Activated T-cell treated with anti-CD3 and anti-CD28 coated beads for 48 hours (primary cell): ENCODE measurements at places on chromosomes 13 and 19.
A peak's percentile ranks its signal among the peaks of the same experiment; 100 is the strongest.

- DNase-seq: no peak
Measured at GRCh38 chr19:46974181-46974580, 45.5 kb upstream of the NPAS1 start.

DNA sequence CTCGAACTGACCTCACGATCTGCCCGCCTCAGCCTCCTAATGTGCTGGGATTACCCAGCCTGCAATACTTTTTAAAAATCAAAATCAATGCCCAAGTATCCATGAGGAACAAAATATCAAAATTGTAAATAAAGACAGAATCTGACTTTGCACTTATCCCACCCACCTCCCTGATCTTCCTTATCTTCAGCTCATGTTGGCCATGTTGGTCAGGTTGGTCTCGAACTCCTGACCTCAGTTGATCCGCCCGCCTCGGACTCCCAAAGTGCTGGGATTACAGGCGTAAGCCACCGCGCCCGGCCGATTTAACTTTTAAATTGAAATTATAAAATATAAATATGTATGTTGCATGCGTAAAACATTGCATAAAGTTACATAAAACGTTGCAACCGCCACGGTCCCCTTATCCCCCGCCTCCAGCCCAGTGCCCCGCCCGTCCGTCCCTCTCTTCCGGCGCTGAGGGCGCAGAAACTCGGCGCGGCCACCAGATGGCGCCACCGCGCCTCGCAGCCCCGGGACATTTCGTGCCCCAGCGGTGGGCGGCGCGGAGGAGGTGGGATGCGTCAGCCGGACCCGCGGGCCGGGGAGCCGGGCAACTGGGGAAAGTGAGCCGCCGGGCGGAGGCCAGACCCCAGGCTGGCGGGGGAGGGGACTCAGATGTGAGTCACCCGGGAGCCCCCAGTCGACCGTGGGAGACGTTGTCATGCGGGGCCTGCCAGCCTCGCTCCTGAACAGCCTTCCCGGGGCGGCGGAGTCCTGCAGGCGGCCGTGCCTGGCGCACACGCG lies 1.5 kb upstream of the GADD45B start:
- peak; percentile 92 for DNase-seq

DNA sequence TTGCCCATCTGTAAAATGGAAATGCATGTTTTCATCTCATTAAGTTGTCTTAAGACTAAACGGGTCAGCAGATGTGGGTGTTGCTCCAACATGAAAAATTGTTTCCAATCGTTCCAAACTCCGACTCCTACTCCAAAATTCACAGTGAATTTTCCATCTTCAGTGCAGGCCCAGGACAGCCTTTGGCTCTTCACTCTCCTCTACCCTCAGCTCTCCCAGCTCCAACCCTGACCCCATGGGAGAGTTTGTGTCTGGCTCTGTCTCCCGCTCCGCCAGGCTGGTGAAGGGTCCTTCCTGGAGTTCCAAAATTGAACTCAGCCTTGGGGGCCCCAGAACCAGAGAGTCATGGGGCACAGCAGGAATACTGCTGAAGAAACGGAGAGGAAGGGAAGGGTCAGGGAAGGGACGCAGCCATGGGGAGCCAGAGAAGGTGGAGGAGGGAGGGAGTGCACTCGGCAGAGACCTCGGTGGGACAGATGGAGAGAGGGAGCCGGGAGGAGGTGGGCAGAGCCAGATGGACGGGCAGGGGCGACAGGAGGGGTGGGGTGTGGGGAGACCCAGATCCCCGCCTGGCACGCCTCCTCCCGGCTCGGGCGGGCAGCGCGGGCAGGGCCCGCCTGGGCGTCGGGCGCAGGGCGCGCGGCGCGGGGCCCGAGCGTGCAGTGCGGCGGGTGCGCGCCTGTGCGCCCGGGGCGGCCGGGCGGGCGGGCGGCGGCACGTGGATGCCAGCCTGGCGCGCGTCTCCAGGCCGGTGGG lies 45.6 kb downstream of the CELF5 start:
- no peak for DNase-seq

GRCh38 chr19:48833977-48834376 lies 2.3 kb downstream of the HSD17B14 start:
- no peak for DNase-seq

- no peak for DNase-seq
Measured at GRCh38 chr13:112674412-112675365, 15.1 kb upstream of the ATP11A start.

DNA sequence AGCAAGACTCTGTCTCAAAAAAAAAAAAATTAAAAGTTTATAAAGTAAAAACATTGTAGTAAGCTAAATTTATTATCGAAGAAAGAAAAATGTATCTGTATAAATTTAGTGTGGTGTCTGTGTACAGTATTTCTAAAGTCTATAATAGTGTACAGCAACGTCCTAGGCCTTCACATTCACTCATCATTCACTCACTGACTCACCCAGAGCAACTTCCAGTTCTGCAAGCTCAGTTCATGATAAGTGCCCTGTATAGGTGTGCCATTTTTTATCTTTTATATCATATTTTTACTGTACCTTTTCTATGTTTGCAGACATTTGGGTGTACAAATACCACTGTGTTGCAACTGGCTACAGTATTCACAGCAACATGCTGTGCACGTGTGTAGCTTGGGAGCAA lies 118.1 kb downstream of the TNFRSF19 start:
- DNase-seq: no peak

- DNase-seq: no peak
Measured at GRCh38 chr13:59728896-59729545, 434.7 kb downstream of the DIAPH3 start.

DNA sequence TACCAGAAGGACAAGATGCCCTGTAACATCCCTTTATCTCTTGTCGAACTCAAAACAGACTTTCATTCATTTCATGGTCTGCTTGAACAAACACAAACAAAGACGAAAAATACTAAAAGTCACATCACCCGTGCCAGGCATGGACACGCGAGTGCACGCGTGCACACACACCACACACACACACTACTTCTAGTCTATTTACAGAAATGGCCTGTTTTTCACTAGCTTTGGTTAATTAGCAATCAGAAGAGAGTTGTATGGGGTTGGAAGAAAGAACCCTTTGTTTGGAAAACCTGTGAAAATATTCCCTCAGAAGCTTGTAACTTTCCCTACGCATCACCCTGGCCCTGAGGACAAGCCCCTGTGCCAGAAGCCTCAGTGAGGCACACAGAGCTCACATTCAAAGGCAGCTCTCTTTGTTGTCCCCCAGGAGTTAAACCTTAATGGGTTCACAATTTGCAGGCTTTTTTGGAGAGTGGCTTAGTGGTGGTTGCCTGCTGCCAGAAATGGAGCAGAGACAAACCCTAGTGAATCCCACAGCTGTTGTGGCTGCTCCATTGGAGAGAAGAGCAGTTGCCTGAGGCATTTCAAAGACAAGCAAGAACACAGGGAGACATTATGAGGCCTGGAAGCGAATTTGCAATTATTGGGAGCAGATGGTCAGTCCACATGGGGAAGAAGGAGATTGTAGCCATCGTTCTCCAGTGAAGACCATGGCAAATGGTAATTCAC lies 55.9 kb downstream of the STARD13 start:
- DNase-seq: no peak

- peak; percentile 67 for DNase-seq
Measured at GRCh38 chr19:35135389-35135909, 590 bp upstream of the LGI4 start.

- DNase-seq: peak; percentile 78
Measured at GRCh38 chr19:1079566-1080111, 12.7 kb downstream of the ARHGAP45 start.

DNA sequence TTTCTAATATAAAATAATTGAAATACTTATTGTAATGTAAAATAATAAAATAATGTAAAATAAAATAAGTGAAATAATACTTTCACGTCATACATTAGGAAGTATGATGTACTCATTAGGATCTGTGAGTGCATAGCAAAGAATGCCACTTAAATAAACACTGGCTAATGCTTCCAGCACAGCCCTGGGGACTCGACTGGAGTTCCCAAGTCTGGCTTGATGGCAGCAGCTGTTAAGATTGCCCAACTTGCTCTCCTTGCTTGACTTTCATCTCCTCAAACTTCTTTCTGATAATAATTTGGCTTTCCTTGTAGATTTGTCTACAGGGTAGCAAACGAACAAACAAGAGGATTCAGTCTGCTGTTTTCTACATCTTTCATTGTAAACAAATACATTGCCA lies 191.9 kb downstream of the COG6 start:
- no peak for DNase-seq

- DNase-seq: no peak
Measured at GRCh38 chr19:14764401-14764800, 14.0 kb downstream of the ADGRE2 start.

GRCh38 chr13:71503781-71504180 lies 363.2 kb downstream of the DACH1 start:
- DNase-seq: no peak

DNA sequence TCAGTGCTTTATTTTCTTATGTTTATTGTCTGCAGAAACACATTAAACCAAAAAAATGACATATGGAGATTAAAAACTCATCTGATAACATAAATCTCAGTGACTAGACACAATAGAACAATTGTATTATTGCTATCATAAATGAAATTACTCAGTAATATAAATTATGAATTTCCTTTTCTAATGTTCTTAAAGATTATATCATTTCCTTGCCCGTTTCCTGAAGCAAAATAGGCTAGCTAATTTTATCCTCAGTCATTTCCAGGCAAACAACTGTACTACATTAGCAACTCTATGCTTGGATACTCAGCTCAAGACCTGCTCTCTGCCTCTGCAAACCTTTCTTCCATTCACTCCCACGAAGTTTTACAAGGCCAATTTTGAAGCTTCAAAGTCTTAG lies 61.2 kb downstream of the RFC3 start:
- no peak for DNase-seq

- DNase-seq: no peak
Measured at GRCh38 chr19:14632286-14632685, 42.4 kb downstream of the ADGRE3 start.

DNA sequence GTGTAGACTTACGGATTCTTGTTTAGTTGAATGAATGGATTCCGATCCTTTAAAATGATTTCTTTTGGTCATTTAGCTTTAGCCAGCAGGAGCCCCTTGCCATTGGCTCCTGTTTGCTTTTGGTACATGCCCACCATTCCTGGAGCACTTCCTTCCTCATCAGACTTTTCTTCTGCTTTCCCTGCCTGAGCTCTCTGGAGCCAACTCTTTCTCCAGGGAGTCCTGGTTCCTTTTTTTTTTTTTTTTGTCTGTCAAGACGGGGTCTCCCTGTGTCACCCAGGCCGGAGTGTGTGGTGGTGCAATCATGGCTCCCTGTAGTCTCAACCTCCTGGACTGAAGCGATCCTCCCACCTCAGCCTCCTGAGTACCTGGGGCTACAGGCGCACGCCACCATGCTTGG lies 37.8 kb downstream of the SMARCA4 start:
- no peak for DNase-seq

DNA sequence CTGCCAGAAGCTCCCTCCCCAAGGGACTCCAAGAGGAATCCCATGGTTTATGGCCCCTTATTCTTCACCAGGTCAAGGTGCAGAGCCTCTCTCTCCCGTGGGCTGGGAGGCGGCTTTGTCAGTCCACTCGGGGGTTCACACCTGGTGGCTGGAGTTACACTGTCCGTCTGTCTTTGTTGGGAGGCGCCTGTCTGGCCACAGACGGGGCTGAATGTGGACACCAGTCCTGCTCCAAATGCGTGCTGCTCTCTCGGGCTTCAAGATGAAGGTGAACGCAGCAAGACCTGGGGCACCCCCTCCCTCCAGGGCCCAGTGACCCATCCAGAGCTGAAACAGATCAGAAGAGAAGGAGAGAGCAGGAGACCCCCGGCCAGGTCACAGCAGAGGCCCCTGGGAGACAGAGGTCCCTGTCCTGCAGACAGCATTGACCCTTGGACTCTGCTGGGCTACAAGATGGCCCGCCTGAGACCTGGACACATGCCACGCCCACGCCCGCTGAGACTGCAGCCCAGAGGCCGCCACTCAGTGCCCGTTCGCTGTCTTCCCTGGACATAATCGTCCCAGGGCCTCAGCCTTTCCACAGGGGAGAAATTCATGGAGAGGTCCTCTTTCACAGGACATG lies 29.9 kb upstream of the TUBGCP3 start:
- no peak for DNase-seq

- DNase-seq: no peak
Measured at GRCh38 chr13:38577048-38577447, 109.8 kb upstream of the FREM2 start.

DNA sequence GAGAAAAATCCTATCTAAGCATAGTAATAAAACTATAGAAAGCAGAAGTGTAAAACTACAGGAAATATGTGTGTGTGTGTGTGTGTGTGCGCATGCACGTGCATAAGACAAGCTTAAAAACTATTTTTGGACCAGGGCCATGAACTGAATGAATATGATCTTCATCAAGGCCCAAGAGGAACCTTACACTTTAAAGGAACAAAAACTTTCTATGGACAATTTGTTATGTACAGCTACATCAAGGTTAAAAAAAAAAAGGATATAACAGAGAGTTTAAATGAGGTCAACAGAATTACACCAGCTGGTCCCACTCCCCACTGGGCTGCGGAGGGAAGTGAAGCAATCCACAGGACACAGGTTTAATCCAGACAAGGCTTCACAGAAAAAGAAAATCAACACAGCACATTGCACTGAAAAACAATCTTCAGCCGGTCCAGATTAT lies 151.1 kb downstream of the LHFPL6 start:
- DNase-seq: no peak

GRCh38 chr13:101915755-101916107 lies 463.3 kb downstream of the ITGBL1 start:
- DNase-seq: no peak

- peak; percentile 35 for DNase-seq
Measured at GRCh38 chr13:20924758-20925394, 22.3 kb upstream of the XPO4 start.

- peak; percentile 45 for DNase-seq
Measured at GRCh38 chr19:51259348-51260245, 8.7 kb downstream of the SIGLECL1 start.

- DNase-seq: no peak
Measured at GRCh38 chr13:43268632-43269031, 245.2 kb downstream of the DNAJC15 start.

DNA sequence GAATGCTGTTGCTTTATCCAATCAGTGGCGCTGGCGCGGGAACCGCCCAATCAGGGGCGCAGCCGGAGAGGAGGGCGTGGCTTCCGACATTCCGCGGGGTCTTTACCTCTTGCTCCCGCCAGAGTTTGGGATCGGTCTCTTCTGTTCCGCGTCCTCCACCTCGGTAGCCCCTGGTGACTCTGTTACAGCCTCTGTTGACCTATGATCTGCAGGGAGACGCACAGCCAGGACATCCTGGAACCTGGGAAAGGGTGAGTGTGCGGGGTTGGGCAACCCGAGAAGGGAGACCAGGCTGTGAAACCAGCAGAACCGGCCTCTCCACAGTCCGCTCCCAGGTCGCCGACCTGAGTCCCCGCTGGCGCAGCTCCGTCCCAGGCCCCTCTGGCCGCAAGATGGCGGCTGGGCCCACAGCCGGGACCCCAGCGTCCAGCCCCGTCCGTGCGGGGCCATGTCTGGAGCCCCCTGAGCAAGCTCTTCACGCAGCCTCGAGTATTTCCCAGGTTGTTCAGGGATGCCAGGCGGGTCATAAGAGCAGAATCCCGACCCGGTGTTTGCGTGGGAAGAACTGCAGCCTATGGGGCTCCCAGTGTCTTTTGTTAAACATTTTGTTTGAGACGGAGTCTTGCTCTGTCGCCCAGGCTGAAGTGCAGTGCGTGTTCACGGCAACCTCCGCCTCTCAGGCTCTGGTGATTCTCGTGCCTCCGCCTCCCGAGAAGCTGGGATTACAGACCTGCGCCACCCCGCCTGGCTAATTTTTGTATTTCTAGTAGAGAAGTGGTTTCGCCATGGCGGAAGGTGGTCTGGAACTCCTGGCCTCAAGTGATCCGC lies 4.4 kb upstream of the ZNF681 start:
- DNase-seq: peak; percentile 74
